ENCODE measurements at places on chromosomes 2 and 18.

GRCh38 chr18:13218368-13218991 is at the start of gene LDLRAD4:
Gene LDLRAD4 (plus strand): TSS chr18:13218760.
- peak; percentile 17 for DNase-seq

DNA sequence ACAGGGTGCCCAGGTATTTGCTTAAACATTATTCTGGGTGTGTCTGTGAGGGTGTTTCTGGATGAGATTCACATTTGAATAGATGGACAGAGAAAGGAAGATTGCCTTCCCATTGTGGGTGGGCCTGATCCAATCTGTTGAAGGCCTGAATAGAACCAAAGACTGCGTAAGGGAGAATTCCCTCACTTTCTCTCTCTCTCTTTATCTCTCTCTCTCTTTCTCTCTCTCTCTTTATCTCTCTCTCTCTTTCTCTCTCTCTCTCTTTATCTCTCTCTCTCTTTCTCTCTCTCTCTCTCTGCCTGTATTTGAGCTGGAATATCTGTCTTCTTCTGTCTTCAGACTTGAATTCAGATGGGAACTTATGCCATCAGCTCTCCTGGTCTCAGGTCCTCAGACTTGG is 148.4 kb downstream of the FAM124B start:
- DNase-seq = no peak

DNA sequence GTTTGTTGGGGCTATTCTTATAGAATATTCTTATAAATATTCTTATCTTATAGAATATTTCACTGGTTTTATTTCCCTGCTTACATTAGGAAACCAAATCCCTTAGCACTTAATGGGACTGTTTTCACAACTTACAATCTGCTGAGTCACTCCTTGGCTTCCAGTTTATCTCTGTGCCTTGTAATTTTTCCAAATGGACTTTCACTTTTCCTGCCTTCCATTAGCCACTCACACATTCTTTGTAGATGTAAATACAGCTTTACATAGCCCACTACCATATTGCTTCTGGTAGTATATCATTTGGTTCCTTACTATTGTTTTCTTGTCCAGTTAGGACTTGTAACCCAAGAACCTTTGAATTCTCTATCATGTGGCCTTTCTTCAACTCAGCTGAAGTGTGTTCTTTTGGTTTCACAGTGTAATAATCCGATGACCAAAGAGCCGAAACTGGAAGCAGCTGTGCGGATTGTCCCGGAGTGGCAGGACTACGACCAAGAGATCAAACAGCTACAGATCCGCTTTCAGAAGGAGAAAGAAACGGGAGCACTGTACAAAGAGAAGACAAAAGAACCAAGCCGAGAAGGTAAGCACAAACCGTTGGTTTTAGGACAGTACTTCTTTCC is 96.1 kb downstream of the UGGT1 start:
- no peak for DNase-seq

GRCh38 chr18:79971211-79971952 is 6.9 kb downstream of the HSBP1L1 start:
- no peak for DNase-seq

- no peak for DNase-seq
These were observed 21.6 kb upstream of the TEX51 start for GRCh38 chr2:126877041-126877440.

DNA sequence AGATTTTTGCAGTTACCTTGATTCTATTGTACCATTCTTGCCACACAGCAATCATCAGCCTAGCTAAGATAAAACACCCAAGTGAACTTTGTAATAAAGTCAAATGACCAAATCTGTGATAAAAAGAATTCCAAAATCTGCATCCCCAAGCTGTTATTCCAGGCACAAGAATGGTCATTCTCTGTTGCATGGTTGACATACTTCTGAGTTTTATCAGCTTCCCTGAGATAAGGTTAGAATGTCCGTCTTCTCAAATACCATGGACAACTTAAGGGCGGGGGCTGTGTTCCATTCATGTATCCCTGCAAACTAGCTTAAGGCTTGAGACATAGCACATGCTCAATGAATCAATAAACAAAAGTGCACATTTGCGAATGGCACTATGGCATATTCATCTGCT is 8.1 kb upstream of the BMP10 start:
- DNase-seq = no peak

DNA sequence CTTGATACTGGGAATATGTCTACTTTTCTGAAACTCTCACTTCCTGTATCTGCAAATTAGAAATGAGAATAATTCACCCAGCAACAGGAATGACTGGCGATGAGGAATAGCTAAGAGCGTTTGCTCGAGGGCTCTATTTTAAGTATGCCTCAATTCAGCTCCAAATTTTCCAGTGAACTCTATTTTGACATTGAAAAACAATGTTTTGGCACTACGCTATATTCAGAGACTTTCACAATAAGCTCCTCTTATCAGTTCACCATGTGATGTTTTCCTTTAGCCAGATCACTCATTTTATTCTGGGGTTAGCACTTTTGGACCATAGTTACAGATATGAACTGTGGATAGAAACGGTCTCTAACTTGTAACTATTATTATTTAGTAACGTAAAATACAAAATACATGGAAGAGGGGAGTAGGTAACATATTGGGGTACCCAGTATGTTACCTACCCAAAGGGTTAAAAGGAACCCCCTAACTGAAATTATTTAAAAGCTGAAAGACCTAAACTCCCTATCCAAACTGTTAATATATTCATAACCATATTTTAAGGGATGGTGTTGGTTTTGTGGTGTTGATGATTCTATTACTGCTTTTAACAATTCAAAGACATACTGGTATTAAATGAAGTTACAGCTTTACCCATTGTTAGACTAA is 28.1 kb downstream of the SLC40A1 start:
- no peak for DNase-seq

DNA sequence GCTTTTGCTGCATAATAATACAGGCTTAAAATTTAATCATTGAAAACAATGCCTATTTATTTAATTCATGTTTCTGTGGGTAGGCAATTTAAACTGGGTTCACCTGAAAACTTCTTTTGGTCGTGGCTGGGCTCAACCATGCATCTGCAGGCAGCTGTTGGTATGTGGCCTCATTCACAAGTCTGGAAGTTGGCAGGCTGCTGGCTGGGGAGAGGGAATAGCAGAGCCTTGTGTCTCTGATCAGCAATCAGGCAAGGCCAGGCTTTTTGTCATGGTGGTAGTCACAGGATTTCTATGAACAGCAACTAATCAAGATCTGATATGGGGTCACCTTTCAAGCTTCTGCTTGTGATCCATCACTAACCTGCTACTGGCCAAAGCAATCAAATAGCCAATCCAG is 130.1 kb upstream of the KCNJ3 start:
- DNase-seq = no peak

DNA sequence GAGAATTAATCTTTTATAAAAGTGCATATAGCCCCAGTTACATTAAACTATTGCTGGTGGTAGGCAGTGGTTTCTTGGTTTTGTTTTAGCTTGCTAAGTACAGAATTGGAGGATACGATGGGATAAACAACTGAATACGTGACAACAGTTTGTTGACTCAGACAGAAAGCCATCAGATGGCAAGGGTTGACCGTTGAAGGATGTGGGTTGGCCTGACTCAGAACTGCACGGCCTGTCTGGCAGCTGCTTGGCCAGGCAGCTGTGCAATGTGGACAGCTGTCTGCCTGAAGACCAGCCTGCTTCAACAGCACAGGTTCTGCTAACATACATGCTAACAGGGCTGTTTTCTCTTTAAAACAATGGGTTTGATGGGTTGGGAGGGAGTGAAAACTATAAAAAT is 46.6 kb downstream of the PRKRA start:
- no peak for DNase-seq

DNA sequence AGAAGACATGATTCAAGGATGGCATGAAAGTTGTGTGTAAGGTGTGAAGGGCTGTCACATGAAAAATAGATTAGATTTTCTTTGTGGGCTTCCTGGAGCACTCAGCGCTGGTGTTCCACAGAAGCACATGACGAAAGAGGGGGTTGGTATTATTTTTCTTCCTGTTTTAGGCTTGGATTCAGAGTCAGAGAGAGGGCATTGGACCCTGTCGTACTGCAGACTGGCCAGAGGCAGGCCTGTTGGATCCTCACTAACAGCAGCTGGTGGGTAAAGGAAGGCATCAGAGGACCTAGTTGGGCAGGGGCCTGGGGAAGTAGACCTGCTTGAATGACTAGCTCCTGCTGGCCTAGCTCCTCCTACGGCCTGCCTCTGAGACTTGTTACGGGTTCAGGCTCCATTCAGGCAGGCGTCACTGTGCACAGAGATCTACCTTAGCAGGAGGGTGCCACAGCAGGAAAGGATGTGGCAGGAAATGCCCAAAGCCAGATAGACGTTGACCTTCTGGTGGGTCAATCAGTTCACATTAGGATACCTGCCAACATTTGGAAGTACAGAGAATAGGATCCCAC is 13.1 kb downstream of the CTLA4 start:
- DNase-seq = no peak

- DNase-seq = no peak
These were observed 201.5 kb downstream of the LPIN1 start for GRCh38 chr2:11947956-11948355.

DNA sequence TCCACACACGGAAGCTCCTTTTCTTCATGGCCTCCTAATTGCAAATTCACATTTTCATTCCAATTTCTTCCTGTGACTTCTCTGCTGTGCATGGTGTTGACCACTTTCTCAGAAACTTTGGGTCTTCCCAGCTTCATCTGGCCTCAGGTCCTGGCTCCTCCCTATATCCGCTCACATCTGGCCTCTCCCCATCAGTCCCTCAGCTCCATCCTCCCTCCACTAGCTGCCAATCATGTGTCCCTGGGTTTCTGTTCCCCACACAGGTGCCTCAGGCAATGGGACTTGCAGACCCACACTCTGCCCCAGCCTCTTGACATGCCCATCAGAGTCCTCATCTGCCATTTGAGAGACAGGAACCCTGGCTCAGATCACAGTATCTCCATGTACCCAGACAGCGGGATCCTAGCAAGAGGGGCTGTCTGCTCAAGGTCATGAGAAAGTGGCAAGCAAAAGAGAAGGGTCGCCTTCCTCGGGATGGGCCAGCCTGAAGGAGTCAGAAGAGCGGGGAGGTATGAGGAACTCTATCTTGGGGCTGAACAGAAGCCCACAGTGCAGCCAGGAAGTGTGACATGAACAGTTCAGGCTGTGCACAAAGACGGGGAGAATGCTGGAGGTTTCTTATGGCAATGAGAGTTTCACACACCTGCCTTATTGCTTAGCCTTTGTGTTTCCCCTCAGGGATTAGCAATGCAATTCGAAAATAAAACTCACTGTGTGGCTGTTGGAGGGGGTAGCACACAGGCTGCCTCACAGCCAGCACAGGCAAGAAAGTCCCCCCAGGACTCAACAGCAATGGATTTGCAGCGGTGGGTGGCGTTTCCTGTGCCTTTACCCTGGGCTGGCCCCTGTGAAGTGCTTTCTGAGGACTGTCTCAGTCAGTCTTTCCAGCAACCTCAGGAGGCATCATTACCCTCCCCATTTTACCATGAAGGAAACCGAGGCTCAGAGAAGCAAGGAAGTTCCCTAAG is 69.5 kb downstream of the COPS8 start:
- no peak for DNase-seq

Measured in stimulated activated CD8-positive, alpha-beta memory T cell treated with anti-CD3 and anti-CD28 coated beads, Interleukin-12 subunit alpha, Interleukin-12 subunit beta, amount 100 ng/mL, for 1 hour (primary cell).